ENCODE measurements at places on chromosomes 2 and 18. TPM values are rescaled to one million over a fixed set of nuclear protein-coding genes. Genes with fewer than 3 reads are reported as not detected.
A peak's percentile ranks its signal among the peaks of the same experiment; 100 is the strongest.

The MAPK4 gene
- 3.4 TPM for total RNA-seq

The LYPD6B gene
- 17.0 TPM for total RNA-seq

The GLI2 gene
- 39.1 TPM for total RNA-seq

DNA sequence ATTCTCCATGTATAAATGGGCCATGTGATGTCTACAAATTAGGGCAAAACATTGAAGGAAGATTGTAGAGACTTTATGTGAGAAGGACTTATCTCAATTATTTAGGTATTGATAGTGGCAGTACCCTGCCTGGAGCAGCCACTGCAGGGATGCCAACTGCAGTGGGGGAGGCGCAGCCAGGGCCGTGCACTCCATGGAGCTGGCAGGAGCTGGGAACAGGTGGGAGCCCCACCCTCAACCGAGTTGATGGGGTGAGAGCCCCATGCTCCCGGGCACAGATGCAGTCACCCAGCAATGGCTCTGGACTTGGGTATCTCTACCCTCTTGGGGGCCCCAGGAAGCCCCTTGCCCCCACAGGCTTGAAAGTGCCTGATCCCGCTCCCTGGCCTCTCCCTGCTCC lies 564.3 kb downstream of the SLC4A3 start:
- DNase-seq = no peak

The VWC2L gene
- not detected for total RNA-seq

The CNGA3 gene
- total RNA-seq = not detected

The COX7A2L gene
- 162 TPM for total RNA-seq

DNA sequence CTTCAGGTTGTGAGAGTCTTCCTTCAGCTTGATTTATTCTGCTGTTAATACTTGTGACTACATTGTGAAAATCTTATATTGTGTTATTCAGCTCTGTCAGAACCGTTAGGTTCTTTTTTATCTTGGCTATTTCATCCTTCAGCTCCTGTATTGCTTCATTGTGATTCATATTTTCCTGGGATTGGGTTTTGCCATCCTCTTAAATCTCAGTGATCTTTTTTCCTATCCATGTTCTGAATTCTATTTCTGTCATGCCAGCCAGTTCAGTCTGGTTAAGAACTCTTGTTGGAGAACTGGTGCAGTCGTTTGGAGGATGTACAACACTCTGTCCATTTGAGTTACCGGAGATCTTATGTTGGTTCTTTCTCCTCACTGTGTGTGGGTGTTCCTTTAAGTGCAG lies 19.1 kb downstream of the MSTN start:
- DNase-seq = no peak

GRCh38 chr2:121884511-121884921 lies 129.1 kb downstream of the TSN start:
- DNase-seq = no peak

DNA sequence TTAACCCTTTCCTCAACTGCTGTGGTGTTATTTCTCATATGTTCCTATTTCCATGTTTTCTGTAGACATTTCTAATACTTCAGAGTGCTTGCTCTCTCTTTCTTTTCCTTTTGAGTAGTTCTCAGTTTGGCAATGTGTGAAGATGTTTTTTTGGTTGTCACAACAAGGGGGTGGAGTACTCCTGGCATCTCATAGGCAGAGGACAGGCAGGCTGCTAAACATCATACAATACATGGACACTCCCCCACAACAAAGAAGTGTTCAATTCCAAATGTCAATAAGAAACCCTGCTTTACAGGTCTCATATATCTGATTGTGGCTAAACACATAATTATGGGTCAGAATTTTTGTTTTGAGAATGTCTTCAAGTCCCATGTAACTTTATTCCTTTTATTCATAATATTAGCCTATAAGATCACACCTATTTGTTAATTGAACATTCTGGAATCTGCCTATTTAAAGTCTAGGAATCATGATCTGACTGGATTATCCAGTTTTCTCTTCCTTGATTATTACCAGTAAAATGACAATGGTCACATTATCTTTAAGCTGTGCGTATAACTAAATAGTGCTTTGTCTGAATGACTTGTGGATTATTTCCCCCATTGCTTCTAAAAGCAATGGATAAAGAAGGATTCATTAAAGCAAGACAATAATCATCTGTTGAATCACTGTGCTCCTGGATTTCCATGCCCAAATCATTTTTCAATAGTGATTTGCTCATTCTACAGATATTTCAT lies 46.8 kb upstream of the ITPRID2 start:
- no peak for DNase-seq

DNA sequence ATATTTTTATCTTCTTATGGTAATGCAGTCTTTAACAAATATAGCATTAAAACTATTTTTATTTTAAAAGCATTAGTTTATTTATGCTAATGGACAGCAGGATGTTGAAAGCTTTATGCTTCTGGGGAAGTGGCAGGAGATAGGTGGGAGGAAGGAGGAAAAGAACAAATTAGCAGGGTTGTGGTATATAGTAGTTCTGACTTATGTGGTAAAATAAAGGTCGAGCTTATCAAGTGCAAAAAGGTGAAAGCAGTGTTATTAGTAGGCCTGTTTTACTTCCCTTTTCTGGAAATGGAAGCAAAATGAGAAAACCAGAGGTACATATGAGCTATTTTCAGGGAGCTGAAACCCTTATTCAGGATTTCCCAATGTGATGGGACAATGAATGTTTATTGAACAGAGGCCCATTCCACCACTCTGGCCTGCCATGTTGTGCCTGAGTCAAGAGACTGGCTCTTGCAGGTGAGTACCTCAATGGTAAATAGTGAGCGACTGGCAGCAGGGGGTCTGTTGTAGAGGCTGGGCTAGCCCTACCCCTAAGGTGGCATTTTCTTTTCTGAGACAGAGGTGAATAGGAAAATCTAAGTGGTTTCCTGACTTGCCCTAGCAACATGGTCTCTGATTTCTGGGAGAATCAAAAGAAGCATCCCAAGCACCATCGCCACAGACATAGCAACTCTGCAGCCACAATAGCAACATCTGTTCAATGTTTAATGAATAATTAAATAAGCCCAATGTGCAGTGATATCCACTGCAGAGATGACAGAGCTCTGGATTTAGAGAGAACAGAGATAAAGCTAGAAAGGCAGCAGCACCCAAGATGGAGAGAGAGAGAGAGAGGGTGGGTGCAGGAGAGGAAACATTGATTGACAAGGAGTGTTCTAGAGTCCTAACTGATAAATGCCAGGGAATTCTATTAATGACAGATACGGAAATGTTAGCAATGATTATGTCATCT lies 119.7 kb downstream of the UPP2 start:
- DNase-seq = no peak

- DNase-seq = no peak
Observed at GRCh38 chr2:200077210-200077650, 121.8 kb downstream of the MAIP1 start.

The RNU2-63P gene
- total RNA-seq = not detected

GRCh38 chr18:46574743-46575115 lies 82.3 kb downstream of the LOXHD1 start:
- no peak for DNase-seq

The TACR1 gene
- 0.43 TPM for total RNA-seq

DNA sequence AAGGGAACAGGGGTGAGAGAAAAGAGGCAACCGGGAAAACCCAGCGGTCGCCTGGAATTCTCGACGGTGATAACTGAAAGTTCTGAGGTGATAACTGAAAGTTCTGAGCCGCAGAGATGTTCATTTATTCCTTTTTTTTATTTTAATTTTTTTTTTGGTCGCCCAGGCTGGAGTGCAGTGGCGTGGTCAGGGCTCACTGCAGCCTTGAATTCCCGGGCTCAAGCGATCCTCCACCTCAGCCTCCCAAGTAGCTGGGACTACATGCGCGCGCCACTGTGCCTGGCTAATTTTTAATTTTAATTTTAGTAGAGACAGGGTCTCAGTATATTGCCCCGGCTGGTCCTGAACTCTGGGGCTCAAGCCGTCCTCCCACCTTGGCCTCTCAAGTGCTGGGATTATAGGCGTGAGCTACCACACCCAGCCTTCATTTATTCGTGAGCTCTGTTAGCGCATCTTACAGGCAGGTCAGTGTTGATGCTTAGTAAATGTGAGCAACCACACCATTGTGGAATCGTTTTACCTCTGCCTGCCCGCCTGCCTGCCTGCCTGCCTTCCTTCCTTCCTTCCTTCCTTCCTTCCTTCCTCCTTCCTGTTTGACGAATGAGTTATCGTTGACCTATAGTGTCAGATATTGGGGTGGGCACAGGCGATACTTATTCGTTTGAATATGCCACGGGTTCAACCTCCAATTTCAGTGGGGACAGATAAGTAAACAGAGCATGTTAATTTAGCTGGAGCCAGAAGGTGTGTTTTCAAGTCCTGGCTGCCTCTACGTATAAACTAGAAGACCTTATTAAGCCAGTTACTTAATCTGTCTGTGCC lies 557 bp upstream of the E2F6 start:
- DNase-seq = no peak

DNA sequence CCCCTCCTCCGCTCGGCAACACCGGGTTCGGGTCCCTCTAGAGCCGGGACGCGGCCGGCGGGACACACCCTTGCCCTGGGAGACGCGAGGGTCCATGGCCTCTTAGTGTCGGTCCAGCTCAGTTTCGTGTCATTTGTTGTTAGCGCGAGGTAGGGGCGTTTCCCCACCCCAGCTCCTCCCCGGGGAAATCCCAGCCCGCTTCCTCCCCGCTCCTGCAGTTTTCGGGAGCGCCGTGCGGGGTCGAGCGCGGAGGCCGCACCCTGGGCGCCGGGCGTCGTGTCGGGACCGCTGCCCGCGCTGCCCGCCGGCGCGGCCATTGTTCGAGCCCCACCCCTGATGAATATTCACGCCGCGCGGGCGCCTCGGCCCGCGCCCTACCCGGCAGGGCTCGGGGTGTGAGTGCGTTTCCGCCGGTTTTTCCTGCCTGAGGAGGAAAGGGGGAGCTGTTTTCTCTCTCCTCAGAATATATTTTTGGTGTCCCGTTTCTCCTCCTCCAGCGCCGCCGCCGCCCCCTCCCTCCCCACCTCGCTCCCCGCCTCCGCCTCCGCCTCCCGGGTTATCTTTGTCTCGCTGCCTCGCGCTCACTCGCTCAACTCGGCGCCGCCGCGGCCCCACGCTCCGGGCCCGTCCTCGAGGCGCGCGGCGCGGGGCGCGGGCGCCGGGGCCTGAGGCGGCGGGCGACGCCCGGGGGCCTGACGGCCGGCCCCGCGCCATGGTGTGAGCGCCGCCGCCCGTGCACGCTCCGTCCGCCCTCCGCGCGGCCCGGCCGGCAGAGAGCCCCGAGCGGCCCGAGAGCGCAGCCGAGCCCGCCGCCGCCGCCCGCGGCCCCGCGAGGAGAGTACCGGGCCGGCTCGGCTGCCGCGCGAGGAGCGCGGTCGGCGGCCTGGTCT lies at the start of gene MAP4K4:
MAP4K4 (plus strand) TSS at position 584 of the 890 bp plus-strand sequence. CDS start 374 bp downstream, outside the sequence.
- peak; percentile 87 for DNase-seq

The GORASP2 gene
- 74.7 TPM for total RNA-seq

DNA sequence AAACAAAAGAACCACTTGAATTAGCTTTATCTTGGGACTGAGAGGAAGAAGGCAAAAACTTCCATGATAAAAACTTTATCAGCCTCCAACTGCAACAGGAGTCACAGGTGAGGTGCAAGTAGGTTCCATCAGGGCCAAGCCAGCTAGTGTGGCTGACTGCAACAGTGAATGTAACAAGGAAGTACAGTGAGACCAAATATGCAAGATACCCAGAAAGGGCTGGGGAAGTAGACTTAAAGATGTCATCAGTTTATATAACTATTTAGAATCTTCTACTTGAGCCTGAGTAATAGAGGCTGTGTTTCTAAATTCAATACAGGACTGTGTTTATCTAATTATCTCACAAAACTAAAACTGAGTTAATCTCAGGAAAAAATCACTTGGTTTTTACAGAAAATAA lies 14.8 kb downstream of the PLEKHM3 start:
- DNase-seq = no peak

The ANKRD29 gene
- total RNA-seq = 16.1 TPM

The CPLX4 gene
- total RNA-seq = not detected

- peak; percentile 10 for DNase-seq
Observed at GRCh38 chr2:181656450-181657291, at the start of gene CERKL. Gene CERKL, minus strand, starts transcription at chr2:181657105. Its CDS starts 99 bp downstream, at chr2:181657006.

The OSR1 gene
- total RNA-seq = 11.5 TPM

DNA sequence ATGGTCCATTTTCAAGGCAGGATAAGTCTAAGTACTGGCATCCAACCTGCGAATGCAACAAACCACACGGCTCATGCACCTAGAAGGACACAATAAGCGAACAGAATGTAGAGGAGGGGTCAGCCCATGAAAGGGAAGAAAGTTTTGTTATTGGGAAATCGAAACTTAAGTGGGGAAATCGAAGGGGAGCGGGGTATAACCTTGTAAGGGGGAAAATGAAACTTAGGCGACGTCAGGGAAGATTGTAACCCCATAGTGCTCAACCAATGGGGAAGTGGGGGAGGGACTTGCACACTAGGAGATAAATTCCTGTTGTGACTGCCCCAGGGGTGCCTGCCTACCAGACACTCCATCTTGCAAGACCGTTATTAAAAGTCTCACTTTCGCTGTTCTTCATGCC lies 15.6 kb upstream of the OTOF start:
- no peak for DNase-seq

DNA sequence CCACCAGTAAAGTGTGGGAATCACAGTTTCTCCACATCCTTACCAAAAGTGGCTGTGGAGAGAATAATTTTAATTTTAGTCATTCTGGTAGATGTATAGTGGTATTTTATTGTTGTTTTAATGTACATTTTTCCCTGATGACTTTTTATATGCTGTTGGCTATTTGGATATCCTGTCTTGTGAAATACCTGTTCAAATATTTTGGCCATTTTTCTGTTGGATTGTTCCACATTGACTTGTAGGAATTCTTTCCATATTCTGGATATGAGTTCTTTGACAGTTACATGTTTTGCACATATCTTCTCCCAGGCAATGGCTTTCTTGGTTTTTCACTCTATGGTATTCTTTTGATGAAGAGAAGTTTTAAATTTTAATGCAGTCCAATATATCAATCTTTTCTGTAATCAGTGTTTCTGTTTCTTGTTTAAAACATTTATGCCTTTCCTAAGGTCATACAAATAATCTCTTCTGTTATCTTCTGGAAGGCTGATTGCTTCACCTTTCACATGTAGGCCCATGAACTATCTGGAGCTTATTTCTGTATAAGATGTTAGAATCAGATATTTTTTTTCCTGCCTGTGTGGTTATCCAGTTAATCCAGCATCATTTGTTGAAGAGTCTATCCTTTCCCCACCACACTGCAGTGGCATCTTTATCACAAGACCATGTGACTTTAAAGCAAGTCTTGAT lies 19.0 kb downstream of the AFTPH start:
- DNase-seq = no peak

The RPIA gene
- total RNA-seq = 12.3 TPM
